ENCODE measurements at places on chromosomes 7 and 10. TPM values are rescaled to one million over a fixed set of nuclear protein-coding genes. Genes with fewer than 3 reads are reported as not detected.

The RTKN2 gene
- 0.93 TPM for total RNA-seq

The PDE1C gene
- 0.47 TPM for total RNA-seq

The MNX1 gene
- not detected for total RNA-seq

The GPR26 gene
- not detected for total RNA-seq

The ELFN1 gene
- total RNA-seq, result 3.4 TPM

The POLR2J2 gene
- 5.5 TPM for total RNA-seq

The SLC13A1 gene
- not detected for total RNA-seq

The CRHR2 gene
- total RNA-seq, result not detected

GRCh38 chr7:106392590-106392989 lies 107.8 kb upstream of the NAMPT start:
- H3K27me3 ChIP-seq, result no peaks in the 10 kb centered on the region
- no peak for DNase-seq

DNA sequence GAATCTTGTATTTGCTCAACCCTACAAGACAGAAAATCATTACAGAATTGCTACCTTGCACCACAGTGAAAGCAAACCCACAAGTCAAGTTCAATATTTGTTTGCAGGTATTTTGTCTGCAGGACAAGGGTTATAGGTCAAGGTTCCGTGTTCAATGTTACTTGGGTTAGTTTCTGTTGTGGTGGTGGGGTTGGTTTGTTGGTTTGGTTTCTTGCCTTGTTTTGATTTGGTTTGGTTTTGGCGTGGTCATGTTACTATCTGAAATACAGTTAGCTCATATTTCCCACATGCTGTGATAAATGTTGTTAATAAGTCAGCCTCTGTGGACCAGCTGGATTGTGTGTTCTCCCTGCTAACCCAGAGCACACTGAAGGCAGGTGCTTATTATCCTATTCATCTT lies 75.6 kb upstream of the INSIG1 start:
- H3K36me3 ChIP-seq, result no peaks in the 10 kb centered on the region
- peaks cover 52% of the 10 kb centered on the region for H3K4me1 ChIP-seq
- H3K4me3 ChIP-seq, result no peak overlapping the region
- H3K27me3 ChIP-seq, result no peaks in the 10 kb centered on the region

DNA sequence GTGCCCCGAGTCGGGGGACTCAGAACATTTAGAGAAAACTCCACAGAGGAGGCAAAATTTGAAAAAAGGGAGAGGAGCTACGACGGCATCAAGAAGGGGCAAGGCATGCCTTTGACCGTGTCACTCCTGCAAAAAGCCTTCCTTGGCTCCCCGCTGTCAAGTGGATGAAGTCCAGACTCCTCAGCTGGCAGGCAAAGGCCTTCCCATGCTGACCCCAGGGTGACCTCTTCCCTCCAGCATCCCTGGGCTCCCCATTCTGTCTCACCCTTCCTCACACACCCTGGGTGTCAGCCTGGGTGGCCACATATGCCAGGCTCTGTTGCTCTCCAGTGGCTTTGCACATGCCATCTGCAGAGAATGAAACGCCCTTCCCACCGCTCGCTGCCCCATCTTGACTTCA lies 88.4 kb upstream of the ZMIZ1 start:
- H3K27me3 ChIP-seq, result no peaks in the 10 kb centered on the region
- H3K4me1 ChIP-seq, result peaks cover 8% of the 10 kb centered on the region
- no peak overlapping the region for H3K27ac ChIP-seq
- no peak overlapping the region for H3K4me3 ChIP-seq
- H3K36me3 ChIP-seq, result no peaks in the 10 kb centered on the region

- no peaks in the 10 kb centered on the region for H3K36me3 ChIP-seq
- no peaks in the 10 kb centered on the region for H3K4me1 ChIP-seq
- no peak overlapping the region for H3K4me3 ChIP-seq
- H3K27ac ChIP-seq, result no peak overlapping the region
- H3K27me3 ChIP-seq, result no peaks in the 10 kb centered on the region
- no peak for DNase-seq
Measured at GRCh38 chr7:156185076-156185475, 372.8 kb upstream of the SHH start.

- no peaks in the 10 kb centered on the region for H3K27me3 ChIP-seq
- no peak overlapping the region for H3K27ac ChIP-seq
- DNase-seq, result no peak
- no peaks in the 10 kb centered on the region for H3K4me1 ChIP-seq
Measured at GRCh38 chr7:130218806-130219620, 11.4 kb downstream of the SSMEM1 start.

DNA sequence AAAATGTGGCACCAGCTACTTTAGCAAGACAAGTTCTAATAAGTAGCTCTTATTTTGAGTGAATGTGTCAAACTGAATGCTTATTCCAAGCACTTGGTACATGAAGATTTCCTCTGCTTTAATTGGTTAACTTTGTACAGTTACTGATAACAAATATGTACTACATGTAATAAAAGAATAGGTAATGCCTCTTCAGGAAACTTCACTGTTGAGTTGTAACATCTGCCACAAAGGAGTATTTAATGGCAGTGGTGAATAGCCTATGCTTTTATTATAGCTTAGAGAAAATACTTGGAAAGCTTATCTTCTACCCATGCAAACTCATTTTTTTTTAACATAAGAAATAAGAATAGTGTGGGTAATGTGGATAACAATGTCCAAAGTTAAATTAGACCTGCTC lies 82.6 kb downstream of the CYP51A1 start:
- H3K36me3 ChIP-seq, result peaks cover 5% of the 10 kb centered on the region
- peaks cover 3% of the 10 kb centered on the region for H3K4me1 ChIP-seq
- no peak for DNase-seq
- H3K27me3 ChIP-seq, result no peaks in the 10 kb centered on the region

DNA sequence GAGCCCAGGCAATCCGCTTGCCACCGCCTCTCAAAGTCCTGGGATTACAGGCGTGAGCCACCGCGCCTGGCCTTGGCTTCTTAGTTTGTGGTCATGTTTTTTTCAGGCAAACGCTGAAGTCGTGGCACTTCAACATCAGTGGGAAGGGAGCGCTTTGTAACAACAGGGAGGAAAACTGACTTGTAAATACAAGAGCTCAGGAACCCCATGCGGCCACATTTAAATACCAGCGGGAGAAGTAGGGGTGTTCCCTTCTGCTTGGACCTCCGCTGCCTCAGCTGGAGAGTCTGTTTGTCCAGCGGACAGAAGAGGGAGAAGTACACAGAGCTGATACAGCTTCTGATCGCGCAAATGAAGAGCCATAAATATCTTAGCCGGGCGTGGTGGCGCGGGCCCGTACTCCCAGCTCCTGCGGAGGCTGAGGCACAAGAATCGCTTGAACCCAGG lies 108.7 kb upstream of the KMT2C start:
- no peak overlapping the region for H3K4me3 ChIP-seq
- H3K27me3 ChIP-seq, result no peaks in the 10 kb centered on the region
- H3K36me3 ChIP-seq, result no peaks in the 10 kb centered on the region
- H3K4me1 ChIP-seq, result peaks cover 7% of the 10 kb centered on the region
- H3K27ac ChIP-seq, result no peak overlapping the region

GRCh38 chr7:41955893-41956675 lies 253.2 kb upstream of the INHBA start:
- DNase-seq, result no peak
- peaks cover 5% of the 10 kb centered on the region for H3K4me1 ChIP-seq
- no peak overlapping the region for H3K27ac ChIP-seq
- no peak overlapping the region for H3K4me3 ChIP-seq

GRCh38 chr7:90222811-90223725 lies 11.5 kb downstream of the STEAP2 start:
- no peak overlapping the region for H3K4me3 ChIP-seq
- H3K27me3 ChIP-seq, result no peaks in the 10 kb centered on the region
- no peak for DNase-seq
- no peak overlapping the region for H3K27ac ChIP-seq
- no peaks in the 10 kb centered on the region for H3K36me3 ChIP-seq

- H3K4me3 ChIP-seq, result peak within 1 kb of the TSS; percentile 42
- H3K4me1 ChIP-seq, result peaks cover 9% of the 10 kb centered on the region
- H3K36me3 ChIP-seq, result no peaks in the 10 kb centered on the region
- DNase-seq, result peak; percentile 72
- H3K27ac ChIP-seq, result peak within 1 kb of the TSS; percentile 67
- peaks cover 2% of the 10 kb centered on the region for H3K27me3 ChIP-seq
Measured at GRCh38 chr7:50304129-50304910, at the start of gene IKZF1. Gene IKZF1 (plus strand): TSS chr7:50304716. CDS start chr7:50319062, 14,346 bp downstream.

GRCh38 chr7:70700941-70701425 lies 431.0 kb upstream of the GALNT17 start:
- H3K27ac ChIP-seq, result no peak overlapping the region
- H3K4me1 ChIP-seq, result peaks cover 15% of the 10 kb centered on the region
- H3K27me3 ChIP-seq, result no peaks in the 10 kb centered on the region
- H3K36me3 ChIP-seq, result no peaks in the 10 kb centered on the region
- no peak overlapping the region for H3K4me3 ChIP-seq

DNA sequence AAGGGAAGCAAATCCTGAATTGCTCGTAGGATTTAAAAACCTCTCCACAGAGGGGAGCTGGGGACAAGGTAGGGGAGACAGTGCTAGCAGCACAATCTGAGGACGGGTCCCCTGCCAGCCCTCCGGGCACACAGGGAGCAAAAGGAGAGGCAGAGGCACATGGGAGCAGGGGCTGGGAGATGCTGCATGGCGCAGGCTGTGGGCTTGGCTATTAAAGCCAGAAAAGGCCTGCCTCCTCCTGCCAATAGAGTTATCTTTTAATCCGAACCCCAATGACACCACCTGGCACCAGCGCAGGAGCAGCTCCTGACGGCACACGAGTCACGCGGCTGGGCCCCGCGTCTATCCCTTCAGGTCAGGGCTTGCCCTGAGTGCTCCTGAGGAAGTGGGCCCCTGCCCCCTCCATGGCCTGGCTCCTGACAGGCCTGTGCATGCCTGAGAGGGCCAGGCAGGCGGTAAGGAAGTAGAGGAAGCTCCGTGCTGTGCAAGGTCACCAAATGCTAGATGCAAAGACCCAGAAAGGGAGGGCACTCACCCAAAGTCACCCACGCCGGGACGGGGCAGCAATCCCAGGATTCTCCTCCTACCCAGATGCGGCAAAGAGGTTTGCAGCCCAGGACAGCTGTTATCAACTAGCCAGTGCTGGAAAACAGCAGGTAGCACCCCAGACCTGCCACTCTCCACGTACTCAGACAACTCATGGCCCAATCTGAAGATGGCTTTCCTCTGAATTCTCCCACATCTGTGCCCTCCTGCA lies 28.1 kb downstream of the DLG5 start:
- no peak overlapping the region for H3K27ac ChIP-seq
- no peak for DNase-seq
- no peaks in the 10 kb centered on the region for H3K27me3 ChIP-seq
- H3K36me3 ChIP-seq, result no peaks in the 10 kb centered on the region
- no peak overlapping the region for H3K4me3 ChIP-seq
- peaks cover 33% of the 10 kb centered on the region for H3K4me1 ChIP-seq

GRCh38 chr10:100786591-100786990 lies 41.2 kb downstream of the PAX2 start:
- no peaks in the 10 kb centered on the region for H3K27me3 ChIP-seq
- H3K4me3 ChIP-seq, result no peak overlapping the region
- DNase-seq, result no peak
- H3K27ac ChIP-seq, result no peak overlapping the region
- no peaks in the 10 kb centered on the region for H3K4me1 ChIP-seq

- H3K4me3 ChIP-seq, result no peak overlapping the region
- peaks cover 28% of the 10 kb centered on the region for H3K36me3 ChIP-seq
- H3K27me3 ChIP-seq, result no peaks in the 10 kb centered on the region
- DNase-seq, result no peak
Measured at GRCh38 chr7:149598721-149599308, 101.2 kb upstream of the ZNF746 start.

DNA sequence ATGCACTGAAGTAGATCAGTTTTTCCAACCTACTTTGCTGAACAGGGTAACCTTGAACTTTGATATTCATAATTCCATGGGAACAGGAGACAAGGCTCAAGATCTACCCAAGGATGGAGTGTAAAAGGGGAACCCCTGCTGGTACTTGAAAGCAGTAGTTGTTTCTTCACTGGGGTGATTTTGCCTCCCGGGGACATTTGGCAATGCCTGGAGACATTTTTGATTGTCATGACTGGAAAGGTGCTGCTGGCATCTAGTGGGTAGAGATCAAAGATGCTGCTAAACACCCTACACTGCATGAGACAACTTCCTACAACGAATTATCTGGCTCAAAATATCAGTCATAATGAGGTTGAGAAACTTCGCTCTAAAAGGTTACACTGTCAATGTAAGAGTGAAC lies 214.8 kb upstream of the CTBP2 start:
- DNase-seq, result no peak
- no peak overlapping the region for H3K4me3 ChIP-seq
- H3K27ac ChIP-seq, result no peak overlapping the region
- H3K4me1 ChIP-seq, result no peaks in the 10 kb centered on the region

GRCh38 chr10:98378722-98379121 lies 36.3 kb downstream of the PYROXD2 start:
- H3K36me3 ChIP-seq, result peaks cover 3% of the 10 kb centered on the region
- H3K27me3 ChIP-seq, result no peaks in the 10 kb centered on the region
- no peaks in the 10 kb centered on the region for H3K4me1 ChIP-seq
- H3K4me3 ChIP-seq, result no peak overlapping the region
- no peak for DNase-seq

DNA sequence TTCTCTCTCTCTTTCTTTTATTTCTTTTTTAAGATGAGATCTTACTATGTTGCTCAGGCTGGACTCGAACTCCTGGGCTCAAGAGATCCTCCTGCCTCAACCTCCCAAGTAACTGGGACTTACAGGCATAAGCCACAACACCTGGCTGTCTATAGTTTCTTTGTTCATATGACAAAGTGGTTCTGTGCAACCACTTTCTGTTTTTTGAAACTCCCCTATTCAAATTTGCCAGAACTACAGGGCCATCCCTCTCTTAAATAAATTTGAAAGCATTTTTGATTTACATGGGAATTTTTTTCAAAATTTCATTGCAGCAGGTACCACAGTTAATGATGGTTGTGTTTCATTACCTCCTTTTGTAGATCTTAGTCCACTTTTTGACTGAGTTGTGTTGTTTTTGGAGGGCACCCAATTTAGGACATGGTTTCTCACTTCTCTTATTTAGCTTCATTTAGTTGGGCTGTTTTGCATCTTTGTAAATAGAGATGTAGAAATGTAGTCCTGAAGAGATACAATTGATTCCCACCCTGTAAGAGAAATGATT lies 119.2 kb downstream of the LRRC4 start:
- H3K4me3 ChIP-seq, result no peak overlapping the region
- H3K27me3 ChIP-seq, result no peaks in the 10 kb centered on the region
- H3K27ac ChIP-seq, result no peak overlapping the region
- no peak for DNase-seq

DNA sequence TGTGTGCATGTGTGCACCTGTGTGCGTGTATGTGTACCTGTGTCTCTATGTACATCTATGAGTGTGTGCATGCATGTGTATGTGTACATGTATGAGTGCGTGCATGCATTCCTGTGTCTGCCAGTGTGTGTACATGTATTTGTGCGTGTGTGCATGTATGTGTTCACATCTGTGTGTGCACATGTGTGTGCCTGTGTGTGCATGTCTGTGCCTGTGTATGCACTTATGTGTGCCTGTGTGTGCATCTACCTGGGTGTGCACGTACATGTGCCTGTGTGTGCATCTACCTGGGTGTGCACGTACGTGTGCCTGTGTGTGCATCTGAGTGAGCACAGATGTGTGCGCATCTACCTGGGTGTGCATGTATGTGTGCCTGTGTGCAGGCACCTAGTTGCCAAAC lies 102.2 kb upstream of the DIP2C start:
- DNase-seq, result no peak
- no peaks in the 10 kb centered on the region for H3K36me3 ChIP-seq
- no peak overlapping the region for H3K27ac ChIP-seq
- H3K4me1 ChIP-seq, result no peaks in the 10 kb centered on the region
- no peaks in the 10 kb centered on the region for H3K27me3 ChIP-seq
- H3K4me3 ChIP-seq, result no peak overlapping the region

Measured in liver (tissue), 10 donors.